NCI-H1930 (cell line): ENCODE measurements at places on chromosomes 5 and 9.

DNA sequence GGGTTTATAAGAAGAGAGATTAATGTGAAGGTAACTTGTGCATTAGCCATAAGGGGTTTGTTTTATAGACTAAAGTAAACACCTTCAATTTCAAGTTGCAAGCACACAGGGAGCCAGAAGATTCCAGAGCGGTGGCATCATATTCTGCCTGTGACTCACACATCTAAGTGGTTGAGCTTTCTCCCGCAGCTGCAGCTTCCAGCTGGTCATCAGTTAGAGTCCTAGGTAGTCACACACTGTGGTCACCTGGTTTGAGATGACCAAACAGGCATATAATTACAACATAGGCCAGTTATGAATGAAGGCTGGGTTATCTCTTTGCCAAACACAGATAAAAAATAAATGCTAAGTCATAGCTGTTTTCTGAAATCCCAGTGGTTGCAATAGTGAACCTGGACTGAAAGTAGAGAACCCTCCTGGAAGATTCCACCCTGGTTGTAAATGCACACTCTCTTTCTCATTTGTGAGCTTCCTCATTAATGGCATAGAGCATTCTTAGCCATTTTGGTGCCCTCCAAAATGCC lies 171.3 kb downstream of the GDNF start:
- no peak for DNase-seq

- DNase-seq = no peak
Measured at GRCh38 chr9:127241354-127241753, 23.2 kb upstream of the GARNL3 start.

- DNase-seq = no peak
Measured at GRCh38 chr9:71634752-71635151, 133.6 kb downstream of the CEMIP2 start.

- DNase-seq = no peak
Measured at GRCh38 chr9:14205463-14205862, 108.5 kb downstream of the NFIB start.

DNA sequence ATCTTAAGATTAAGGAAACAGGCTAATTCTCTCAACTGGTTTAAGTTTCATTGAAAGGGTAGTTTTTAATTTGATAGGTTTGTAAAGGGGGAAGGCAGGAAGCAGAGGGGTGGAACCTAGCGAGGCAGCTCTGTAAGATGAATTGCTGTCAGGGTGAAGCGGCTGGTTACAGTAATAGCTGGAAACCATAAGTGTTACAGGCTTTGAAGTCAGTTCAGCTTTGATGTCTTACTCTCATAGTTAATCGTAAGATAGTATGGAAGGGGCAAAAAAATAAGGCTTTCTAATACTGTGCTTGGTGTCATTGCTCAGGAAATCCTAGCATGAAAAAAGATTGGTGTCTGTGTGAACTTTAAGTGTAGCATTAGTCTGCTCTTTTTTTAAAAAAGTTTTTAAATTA lies 20.3 kb downstream of the POU5F2 start:
- no peak for DNase-seq

GRCh38 chr5:76851728-76852369 lies 2.0 kb downstream of the S100Z start:
- no peak for DNase-seq
